ENCODE measurements at places on chromosomes 3 and 15.

- DNase-seq: no peak
Measured at GRCh38 chr15:47870956-47871625, 153.8 kb downstream of the SEMA6D start.

- no peak for DNase-seq
Measured at GRCh38 chr15:34625007-34625406, 41.6 kb upstream of the GOLGA8B start.

- no peak for DNase-seq
Measured at GRCh38 chr3:72763751-72764440, 84.3 kb downstream of the SHQ1 start.

GRCh38 chr3:194930377-194931204, 244.9 kb downstream of the FAM43A start:
- no peak for DNase-seq

- DNase-seq: peak; percentile 58
Measured at GRCh38 chr15:67838789-67839332, 984 bp downstream of the RNU6-1 start.

DNA sequence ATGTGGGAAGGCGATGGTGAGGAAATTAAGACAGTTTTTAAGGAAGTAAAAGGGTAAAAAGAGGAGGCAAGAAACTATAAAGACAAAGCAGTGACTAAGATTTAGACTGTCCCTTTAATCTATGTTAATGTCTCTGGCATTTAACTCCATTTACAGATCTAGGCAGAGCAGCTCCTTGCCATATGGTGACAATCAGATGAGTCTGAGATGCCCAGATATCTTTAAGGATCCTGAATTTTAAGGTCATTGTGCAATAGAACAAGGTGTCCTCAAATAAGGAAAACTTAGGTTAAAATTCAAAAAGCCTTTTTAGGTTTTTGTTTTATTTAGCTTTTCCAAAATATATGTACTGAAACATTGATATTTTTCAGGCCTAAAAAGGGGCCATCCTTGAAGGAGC, 24.1 kb downstream of the RASGRP1 start:
- no peak for DNase-seq

DNA sequence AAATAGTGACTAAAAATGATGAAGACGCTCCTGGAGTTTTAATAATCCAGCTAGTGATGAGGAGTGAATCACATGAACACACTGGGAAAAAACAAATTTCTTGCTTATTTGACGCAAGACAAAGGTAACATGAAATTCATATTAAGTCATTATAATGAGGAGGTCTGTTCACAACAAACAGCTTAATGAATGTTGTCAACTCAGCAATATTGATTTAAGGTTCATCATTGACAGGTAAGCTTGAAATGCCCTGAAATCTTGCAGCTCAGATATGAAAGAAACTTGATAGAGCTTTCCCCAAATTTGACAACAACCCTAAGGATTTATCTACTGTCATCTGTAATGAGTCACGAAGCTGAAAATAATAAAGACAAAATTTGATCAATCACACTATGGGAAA, 108.1 kb upstream of the SELENOK start:
- DNase-seq: no peak

DNA sequence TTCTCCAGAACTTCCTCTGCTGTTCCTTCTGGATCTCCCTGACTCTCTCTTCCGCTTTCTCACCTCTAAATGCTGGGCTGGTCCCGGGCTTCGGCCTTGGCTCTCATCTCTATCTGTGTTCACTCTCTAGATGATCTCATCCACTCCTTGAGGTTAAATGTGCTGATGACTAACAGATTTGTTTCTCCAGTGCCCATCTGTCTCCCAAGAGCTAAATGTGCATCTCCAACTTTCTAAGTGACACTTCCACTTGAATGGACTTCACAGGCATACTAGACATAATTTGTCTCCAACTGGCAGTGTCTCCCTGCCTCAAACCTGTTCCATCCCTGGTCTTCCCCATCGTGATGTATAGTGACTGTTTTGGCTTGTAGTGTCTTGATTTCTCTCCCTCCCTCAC, 95.3 kb downstream of the ITPR1 start:
- no peak for DNase-seq

- DNase-seq: no peak
Measured at GRCh38 chr15:78906316-78906620, 33.6 kb downstream of the MORF4L1 start.

- no peak for DNase-seq
Measured at GRCh38 chr3:132818251-132818650, 96.0 kb upstream of the NPHP3 start.

- no peak for DNase-seq
Measured at GRCh38 chr15:36950371-36950770, 150.0 kb downstream of the MEIS2 start.

- DNase-seq: no peak
Measured at GRCh38 chr3:114364806-114365654, 71.2 kb downstream of the TIGIT start.

DNA sequence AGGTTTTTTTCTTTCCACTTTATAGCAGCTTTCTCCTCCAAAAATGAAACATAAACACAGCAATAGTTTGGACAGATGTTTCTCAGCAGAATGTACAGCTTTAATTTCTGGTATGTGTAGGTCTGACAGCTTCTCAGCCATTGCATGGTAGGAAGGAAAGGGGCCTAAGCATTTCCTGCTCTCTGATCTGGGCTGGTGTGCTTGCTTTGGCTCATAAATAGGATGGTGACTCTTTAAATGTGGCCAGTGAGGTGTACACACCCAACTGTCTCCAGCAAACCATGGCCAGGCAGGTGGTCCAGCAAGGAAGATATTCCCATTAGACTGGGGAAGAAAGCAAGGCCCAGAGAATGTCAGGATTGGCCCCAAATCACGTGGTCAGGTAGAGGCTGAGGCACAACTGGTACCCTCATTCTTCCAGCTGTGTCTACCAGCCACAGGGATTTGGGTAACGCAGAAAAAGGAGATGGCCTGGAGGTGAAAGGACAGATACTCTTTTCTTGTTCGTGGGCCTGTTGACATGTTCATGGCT, 52.1 kb downstream of the ITGA11 start:
- no peak for DNase-seq

GRCh38 chr3:16520241-16520969, 6.9 kb upstream of the RFTN1 start:
- no peak for DNase-seq

GRCh38 chr3:120681018-120681417, 1.0 kb downstream of the HGD start:
- no peak for DNase-seq

GRCh38 chr3:16309558-16309957, 44.5 kb downstream of the OXNAD1 start:
- DNase-seq: no peak

DNA sequence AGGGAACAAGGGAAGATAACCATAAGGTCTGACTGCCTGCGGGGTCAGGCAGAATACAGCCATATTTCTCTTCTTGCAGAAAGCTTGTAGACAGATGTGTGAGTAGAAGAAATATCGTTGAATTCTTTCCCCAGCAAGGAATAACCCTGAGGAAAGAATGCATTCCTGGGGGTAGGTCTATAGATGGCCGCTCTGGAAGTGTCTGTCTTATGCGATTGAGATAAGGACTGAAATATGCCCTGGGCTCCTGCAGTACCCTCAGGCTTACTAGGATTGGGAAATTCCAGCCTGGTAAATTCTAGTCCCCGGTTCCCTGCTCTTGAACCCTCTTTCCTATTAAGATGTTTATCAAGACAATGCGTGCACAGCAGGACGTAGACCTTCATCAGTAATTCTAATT, 15.8 kb upstream of the SST start:
- no peak for DNase-seq

- no peak for DNase-seq
Measured at GRCh38 chr3:53217175-53217574, 38.6 kb downstream of the TKT start.

GRCh38 chr15:27928386-27928785, 170.7 kb downstream of the OCA2 start:
- no peak for DNase-seq

GRCh38 chr3:17823816-17824215, 81.4 kb upstream of the TBC1D5 start:
- DNase-seq: no peak

GRCh38 chr3:75136100-75136897, 521.8 kb upstream of the CNTN3 start:
- DNase-seq: no peak

DNA sequence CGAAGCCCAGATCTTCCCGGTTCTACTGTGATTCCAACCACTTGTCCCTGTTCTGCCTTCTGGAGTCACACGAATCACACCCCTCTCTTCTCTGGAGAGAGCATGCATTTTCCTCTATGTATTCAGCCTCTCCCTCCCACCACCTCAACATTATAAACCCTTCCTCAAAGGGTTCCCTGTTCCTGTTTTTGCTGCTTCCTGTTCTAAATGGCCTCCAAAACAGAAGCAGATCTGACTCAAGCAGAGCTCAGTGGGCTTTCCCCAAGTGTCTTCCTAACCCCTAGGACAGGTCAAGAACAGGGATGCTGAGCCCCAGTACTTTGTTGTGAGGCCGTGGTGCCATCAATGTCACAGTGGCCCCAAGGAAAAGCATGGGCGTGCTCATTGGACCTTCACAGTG, 75.7 kb upstream of the ARNT2 start:
- no peak for DNase-seq

DNA sequence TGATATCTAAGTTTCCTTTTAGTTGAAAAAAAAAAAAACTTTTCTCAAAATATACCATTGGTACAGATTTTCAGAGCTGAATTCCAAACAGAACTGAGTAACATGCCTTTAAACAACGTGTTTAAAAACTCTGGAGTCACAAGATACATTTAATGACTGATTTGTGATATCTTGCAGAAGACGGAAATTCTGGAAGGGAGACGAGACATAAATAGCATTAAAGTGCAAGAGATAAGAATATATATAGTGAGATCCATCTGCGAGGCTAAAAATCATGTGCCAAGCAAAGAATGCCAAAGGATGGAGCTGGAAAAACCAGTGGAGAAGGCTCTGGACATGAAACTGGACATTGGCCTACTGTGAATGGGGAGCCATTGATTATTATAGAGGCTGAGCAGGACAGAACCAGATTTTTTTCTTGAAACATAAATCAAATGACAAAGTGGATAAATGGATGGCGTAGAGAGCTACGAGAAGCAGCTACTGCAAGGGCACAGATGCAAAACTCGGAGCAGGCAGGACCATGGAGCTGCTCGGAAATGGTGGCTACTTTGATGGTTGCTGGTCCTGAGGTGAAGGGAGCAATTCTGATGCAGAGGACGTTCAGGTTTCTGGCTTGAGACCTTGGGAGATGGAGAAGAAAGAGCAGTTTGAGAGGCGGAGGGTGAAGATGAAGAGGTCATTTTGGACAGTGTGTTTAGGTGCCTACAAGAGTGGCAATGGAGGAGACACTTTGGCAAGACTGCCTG, 88.8 kb downstream of the CPN2 start:
- DNase-seq: no peak

DNA sequence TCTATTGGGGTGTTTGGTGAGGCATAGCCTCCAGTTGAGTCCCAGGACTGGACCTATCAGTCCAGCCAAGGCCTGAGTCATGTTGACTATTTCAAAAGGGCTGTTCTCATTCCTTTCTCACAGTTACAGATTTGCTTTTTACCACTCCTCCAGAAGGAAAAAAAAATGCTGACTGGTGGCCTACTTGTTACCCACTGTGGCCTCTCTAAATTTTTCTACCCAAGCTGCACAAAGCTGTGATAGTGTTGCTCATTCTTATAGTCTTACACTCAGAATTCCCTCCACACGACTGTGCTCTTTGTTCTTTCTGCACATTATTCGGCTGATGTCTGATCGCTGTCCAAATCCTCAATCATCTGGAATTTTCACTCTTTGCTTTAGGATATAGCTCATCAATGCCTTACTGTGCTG, 1142.2 kb downstream of the IGSF11 start:
- DNase-seq: no peak

DNA sequence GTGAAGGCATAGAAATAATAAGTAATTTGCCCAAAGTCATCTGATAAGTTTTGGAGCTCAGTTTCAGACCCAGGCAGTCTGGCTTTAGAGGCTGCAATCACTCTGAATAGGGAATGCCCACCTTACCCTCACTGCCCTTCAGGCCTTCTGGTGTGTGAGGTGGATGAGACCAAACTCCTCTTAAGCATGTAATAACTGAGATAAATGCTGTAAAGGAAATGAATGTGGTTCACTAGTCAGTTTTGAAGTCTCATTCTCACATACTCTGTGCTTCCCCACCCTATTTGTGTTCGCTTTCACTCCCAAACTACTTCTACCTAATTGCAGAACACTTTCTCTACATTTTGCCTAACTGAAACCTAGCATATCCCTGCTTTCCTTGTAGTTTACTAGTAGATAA, 144.1 kb downstream of the FILIP1L start:
- DNase-seq: no peak

GRCh38 chr15:66142285-66142684, 111.3 kb downstream of the MEGF11 start:
- no peak for DNase-seq

DNA sequence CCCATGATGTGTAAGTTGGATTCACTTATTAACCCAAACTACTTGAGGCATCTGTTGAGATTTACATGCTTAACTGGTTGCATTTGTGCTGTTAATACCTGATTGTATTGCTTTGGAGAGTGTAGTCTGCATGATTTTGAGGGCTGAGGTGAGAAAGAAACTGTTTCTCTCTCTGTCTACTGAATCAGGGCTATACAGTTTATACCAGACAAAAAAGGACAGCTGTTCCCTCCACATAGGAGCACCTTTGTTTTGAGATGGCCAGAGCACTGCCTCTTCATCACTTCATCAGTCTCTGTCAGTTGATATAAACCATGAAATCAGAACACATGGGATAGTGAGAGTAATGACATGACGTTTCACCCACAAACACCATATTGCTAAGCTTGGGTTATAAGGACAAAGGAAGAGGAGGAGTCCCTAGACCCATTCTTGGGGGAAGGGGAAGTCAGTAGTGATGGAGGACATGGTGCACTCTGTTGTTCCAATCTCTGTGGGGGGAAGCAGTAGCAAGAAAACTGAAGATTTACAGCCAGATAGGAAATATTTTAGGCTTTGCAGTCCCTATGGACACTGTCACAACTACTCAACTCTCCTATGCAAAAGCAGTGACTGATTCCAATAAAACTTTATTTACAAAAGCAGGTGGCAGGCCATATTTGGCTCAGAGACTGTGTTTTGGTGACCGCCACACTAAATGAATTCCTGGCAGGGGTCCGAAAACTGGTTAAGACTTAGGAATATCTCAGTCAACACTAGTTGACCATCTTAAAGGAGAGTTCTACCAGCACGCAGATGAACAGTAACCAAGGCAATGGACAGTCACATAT, 123.9 kb upstream of the NR2E3 start:
- no peak for DNase-seq

DNA sequence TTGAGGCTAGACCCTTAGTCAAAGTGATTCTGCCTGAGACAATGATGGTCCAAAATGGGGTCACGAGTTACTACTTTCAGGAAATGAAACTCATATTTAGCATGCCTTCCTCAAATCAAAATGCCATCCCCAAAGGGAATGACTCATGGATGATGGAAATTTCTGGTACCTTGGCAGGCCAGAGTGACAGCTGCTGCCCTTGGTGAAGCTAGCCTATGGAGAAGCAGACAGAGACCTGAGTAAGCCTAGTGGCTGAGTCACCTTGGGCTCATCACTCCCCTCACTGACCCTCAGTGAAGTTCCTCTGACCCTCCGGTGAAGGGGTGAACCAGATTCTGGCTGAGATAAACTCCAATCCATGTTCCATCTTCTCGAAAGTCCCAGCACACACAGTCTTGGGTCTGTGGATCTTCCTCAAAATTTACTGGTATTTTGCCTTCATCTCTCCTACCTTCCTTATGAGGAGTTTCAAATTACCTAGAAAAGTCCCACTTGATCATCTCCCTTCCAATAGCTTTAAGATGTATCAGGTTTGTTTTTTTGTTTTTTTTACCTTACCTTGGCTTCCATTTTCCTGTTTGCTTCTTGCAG, 54.5 kb upstream of the ABHD17C start:
- DNase-seq: no peak
